Astrocyte (in vitro differentiated cells and primary cell): ENCODE measurements at places on chromosomes 6 and 20.

DNA sequence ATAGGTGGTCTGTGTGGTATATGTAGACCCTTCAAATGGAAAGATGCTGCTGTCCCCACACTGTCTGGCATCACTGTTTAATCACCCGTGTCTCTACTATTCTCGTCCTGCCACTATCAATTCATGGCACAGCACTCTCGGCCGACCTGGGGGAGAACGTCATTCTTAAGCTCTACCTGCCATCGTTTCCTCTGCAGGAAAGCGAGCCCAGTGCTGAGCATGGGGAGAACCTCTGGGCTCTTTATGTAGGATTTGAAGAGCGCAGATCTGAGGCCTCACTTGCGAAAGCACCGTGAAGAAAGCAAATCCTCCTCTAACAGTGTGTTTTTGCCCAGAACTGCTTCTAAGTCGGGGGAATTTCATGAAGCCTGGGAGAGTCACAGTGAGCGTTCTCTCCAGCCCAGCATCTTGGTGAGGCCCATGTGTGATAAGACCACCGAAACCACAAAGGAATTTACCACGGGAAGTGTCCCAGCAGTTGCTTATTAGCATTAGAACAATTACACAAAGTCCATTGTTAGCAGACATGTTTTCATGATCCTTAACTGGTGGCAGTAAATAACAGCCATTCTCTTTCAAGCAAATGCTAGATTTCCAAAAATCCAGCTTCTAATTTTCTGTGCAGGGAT is 124.3 kb downstream of the SCML4 start:
- DNase-seq: no peak

DNA sequence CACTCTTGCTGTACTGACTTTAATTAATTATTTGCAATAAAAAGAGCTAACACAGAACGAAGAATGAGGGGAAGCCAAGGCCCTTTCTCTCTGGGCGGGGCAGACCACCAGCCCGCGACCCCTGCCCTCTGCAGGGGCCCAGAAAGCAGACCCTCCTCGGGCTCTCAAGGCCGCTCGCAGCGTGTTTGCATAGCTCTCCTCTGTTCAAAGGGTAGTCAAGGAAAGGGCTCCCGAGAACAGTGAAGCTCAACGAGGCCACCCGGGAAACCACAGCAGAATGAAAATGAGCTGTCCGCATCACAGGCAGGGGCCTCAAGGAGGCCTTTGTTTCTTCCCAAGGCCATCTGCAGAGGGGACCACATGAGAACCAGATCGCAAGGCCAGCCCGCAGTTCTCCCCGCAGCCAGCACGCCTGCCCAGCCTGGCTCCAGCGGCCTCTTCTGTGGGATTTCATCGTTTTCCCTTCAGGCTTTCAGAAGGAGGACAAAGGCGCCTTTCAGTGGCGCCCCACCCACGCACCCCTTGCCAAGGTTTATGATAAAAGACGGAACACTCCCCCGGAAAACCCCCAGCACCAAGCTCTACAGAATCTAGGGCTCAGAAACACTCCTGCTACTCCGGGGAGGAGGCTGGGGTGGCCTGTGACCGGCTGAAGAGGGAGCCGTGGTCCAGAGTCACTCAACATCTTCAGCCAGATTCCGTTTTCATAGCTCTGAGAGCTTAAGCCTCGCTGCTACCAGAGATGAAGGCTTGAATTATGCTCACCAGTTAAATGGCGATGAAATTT is 25.3 kb downstream of the ACSS1 start:
- peak; percentile 29 for DNase-seq

GRCh38 chr6:53306819-53307347 is 41.9 kb downstream of the ELOVL5 start:
- peak; percentile 75 for DNase-seq

GRCh38 chr6:52650941-52651340 is 20.0 kb upstream of the TMEM14A start:
- no peak for DNase-seq

GRCh38 chr6:46015119-46015968 is at the start of gene CLIC5:
Gene CLIC5 (minus strand): TSS chr6:46015860. CDS start chr6:46015542, 318 bp downstream.
- DNase-seq: no peak

- no peak for DNase-seq
Measured at GRCh38 chr6:3138341-3138740, 19.0 kb downstream of the TUBB2A start.

DNA sequence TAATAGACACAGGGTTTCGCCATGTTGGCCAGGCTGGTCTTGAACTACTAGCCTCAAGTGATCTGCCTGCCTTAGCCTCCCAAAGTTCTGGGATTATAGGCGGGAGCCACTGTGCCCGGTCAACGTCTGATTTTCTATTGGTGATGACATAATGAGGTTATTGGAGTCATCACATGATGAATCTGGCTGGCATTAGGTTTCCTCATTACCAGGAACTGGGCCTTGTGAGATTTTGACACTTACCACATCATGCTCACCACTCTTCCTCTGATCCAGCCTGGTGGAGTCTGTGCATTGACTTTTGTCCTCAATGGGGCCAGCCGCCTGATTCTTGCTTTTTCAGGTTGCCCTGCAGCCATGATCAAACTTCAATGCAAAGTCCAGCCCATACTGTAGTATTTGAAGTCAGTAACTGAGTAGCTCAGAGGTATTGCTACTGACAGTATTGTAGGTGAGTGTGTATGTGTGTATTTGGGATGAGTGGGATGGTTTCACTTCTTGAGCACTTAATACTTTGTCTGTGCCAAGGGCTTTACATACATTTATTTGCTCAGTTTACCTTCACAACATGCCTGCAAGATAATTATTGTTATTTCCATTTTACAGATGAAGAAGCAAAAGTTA is 16.0 kb downstream of the ANKS1A start:
- DNase-seq: no peak

DNA sequence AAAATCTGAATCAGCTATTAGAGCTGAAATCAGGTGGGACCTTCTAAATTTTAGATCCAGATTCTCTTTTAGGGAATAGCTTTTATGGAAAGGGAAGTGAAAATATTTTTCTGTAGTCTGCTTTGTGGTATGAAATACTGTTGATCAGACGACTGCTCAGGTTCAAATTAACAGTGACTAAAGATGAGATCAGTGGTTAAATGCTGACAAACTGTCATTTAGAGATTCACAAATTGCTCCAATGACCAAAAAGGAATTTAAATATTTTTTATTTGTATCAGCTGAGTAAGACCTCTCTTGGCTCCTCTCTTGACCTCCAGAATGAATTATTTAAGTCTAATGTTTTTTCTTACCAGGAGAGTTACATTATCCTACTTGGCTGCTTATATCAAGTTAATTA is 77.3 kb downstream of the KCNQ5 start:
- DNase-seq: no peak

- no peak for DNase-seq
Measured at GRCh38 chr6:139204978-139205377, 70.1 kb downstream of the HECA start.

DNA sequence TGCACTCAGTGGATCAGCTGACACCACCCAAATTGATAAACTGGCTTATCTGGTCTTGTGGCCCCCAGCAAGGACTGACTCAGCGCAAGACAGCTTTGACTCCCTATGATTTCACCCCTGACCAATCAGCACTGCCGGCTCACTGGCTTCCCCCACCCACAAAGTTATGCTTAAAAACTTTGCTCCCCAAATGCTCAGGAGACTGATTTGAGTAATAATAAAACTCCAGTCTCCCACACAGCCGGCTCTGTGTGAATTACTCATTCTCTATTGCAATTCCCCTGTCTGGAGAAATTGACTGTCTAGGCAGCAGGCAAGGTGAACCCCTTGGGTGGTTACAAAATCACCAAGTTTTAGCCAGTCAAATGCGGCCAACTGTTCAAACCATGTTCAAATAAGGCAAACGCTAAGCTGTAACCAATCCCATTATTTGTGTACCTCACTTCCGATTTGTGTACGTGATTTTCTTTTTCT is 32.5 kb downstream of the SLC22A2 start:
- DNase-seq: peak; percentile 73

DNA sequence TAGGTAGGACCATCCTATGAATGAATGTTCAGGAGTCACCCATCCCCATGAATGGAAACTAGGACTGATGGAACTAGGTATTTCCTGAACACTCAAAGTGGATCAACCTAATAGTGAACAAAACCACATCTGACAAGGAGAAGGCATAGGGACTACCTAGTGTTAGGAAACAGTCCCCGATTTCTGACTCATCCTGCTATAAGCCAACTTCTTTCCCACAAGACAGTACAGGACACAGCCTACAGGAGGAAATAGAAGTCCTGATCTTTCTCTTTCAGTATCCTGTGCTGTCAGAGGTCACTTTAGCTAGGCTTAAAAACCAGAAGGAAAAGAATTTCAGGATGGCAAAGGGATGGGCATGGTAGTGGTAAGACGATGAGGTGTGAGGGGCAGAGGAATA is 19.5 kb upstream of the GMDS start:
- DNase-seq: peak; percentile 44

- no peak for DNase-seq
Measured at GRCh38 chr6:139647016-139647415, 272.6 kb upstream of the CITED2 start.

DNA sequence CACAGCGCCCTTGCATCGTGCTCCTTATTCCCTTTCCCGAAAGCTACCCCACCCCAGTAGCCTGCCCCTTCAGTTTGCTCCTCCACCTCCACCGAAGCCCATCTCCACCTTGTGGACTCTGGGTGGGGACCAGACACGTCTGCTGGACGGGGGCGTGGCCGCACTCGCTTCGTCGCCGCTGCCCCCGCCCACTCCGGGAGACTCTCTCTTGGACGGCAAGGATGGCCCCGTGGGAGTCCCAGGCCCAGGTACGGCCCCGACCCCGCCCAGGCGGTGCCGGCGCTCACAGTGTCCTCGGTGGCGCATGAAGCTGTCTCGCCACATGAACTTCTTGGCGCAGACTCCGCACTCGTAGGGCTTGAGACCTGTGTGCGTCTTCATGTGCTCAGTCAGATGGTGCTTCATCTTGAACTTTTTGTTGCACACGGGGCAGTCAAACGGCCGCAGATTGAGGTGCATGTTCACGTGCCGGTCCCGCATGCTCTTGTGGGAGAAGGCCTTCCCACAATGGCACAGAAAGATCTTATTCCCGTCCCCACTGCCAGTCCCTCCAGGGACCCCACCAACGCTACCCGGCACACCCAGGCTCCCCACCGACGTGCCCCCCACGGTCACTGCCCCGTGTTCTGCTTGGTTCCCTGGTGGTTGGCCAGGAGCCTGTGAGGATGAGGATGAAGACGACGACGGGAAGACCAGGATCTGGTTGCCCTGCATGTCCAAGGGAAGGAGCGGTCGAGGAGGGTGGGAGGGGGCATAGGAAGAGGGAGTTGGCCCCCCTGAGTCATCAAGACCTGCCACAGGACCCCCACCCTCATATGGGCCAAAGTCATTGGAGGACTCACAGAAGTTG is 1.3 kb upstream of the TAPBP start:
- DNase-seq: no peak

DNA sequence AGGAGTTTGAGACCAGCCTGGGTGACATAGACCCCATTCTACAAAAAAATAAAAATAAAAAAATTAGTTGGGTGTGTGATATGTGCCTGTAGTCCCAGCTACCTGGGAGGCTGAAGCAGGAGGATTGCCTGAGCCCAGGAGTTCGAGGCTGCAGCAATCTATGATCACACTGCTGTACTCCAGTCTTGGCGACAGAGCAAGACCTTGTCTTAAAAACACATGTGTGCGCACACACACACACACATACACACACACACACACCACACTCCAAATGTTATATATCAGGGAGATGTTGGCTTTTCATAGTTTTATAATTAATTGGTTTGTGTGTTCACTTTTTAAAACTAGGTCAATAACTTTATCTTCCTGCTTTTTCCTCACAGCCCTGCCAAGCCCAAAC is 110.5 kb downstream of the RTN4IP1 start:
- no peak for DNase-seq

GRCh38 chr6:80338201-80338836 is 231.8 kb downstream of the BCKDHB start:
- no peak for DNase-seq

- no peak for DNase-seq
Measured at GRCh38 chr6:70847106-70848084, 109.5 kb downstream of the B3GAT2 start.
